WTC11 (cell line): ENCODE measurements at places on chromosomes 7 and 10.

DNA sequence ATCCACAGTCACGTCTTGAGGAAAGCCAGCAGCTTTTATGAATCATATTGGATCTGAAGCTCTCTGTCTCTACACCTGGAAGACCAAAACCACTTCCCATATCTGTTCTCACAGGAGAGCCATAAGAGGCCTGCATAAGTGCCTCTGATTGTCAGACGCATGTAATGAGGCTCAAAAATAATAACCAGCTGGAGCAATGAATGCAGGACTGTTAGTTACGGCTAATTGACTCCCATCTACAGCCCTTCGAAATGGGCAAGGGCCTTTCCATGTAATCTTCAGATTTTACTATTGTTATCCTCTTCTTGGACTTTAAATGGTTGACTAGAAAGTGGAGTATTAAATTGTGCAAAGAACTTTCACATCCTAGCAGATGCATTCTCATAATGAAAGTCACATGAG lies 4.4 kb upstream of the SEMA3C start:
- no peak for DNase-seq

DNA sequence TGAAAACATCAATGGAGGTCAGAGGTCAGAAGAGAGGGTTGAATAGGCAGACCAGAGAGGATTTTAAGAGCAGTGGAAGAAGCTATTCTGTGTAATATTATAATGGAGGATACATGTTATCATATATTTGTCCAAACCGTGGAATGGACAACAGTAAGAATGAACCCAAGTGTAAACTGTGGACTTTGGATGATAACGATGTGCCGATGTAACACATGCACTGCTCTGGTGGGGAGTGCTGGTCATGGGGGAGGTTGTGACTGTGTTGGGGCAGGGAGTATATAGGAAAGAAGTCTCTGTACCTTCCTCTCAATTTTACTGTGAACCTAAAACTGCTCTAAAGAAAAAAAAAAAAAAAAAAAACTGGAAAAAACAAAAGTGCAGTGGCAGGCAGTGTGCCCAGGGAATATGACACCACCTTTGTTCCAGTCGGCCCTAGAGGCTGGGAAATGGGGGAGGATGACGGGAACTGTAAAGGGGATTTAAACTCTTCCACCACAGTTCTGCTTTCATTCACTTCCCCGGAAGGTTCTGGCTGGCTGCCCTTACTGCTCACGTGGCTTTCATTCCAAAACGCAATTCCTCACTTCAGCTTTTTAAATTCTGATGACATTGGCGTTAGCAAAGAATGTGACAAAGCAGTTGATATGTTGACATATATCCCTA lies 113.7 kb upstream of the ANKRD1 start:
- no peak for DNase-seq

- DNase-seq, result no peak
Observed at GRCh38 chr7:123797673-123798531, 47.1 kb upstream of the HYAL4 start.

GRCh38 chr10:80464557-80465450 lies 10.7 kb downstream of the TSPAN14 start:
- DNase-seq, result peak; percentile 71

GRCh38 chr7:140691376-140692045 lies 5.0 kb upstream of the NDUFB2 start:
- peak; percentile 46 for DNase-seq

DNA sequence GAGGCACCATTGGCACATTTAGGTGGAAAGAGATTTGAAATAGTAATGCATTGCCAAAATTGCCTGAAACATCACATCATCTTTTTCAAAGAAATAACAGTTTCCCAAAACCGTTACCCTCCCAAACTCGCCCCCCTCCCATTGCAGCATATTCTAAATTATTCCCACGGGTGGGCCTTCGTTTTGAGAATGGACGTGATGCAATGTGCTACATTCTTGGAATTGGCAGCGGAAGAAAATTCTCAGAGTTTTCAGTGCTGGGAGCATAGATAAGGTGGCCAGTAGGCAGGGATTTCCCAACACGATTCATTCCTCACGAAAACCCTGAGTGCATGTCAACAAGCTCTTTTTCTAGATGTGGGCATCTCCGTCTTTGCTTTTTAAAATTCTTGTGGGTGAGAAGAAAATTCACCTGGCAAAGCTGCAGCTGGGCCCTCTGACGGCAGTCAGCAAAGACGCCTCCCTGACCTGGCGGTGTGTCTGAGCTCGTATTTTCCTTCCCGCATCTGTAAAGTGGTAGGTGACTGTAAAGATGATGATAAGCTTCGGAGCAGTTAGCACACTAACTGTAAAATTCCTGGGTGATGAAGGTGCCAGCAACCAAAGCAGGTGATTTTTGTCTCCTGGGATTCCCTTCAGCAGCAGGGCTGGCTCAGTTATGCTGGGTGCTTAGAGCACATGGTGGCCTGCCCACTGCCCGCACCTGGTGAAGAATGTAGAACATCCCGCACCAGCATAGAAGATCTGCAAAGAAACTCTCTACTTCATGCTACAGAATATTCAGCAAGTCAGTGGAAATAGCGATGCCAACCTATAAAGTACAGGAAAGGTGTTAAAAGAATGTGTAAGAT lies 141.9 kb upstream of the KLF6 start:
- DNase-seq, result no peak

DNA sequence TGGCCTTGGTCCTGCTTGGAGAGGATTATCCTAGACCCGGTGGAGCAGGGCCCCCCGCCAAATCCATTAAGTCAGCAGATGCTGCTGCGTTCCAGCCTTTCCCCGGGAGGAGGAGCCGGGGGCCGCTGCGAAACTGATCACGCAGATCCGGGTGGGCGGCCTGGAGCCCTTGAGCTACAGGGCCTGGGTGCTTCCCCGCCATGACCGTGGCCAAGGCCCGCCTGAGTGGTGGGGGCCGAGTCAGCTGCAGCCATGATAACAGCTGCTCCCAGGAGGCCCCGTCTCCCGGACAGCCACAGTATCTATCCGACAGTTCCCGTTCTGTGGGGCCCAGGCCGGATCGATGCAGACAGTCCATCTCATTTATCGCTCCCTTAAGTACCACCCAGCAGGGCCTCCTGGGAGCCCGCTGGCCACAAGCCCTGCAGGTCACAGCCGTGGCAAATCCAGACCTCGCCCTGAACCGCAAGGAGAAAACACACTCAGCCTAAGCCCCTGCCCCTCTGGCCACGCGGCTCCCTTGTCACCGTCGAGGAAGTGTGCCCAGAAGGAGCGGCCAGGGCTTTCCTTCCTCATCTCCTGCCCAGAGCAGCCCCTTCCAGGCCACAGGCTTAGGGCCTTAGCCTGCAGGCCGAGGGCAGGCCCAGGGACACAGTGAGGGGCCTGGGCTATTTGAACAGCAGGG lies 34.4 kb upstream of the SLC29A4 start:
- DNase-seq, result no peak

- no peak for DNase-seq
Observed at GRCh38 chr7:66297579-66297978, 92.4 kb downstream of the TPST1 start.

DNA sequence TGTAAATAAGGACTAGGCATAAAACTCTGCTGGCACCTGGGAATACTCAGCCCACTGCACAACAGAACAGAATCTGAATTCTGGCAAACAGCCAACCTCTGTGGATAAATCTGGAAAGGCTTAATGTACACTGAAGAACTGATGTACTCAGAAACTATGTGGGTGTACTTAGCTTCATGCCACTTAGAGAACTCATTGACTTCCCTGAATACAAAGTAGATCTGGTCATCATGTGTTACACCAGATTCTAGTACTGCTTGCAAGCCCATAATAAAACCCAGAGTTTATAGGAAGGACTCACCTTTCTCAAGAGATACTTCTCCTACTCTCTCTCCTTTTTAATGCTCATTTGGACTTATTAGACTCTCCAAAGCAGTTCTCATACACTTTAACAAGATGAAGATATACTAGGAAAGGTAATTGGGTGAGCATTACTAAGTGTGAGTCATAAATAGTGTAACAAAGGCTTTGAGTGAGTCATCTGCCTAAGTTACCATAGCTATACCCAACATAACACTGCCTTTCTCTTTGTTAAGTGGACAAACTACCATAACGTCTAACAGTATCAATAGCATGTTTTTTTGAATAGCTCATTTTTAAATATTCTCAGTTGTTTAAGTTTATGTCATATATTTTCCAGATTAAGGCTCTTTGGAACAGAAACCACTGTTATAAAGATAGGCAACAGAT lies 309.1 kb downstream of the MDFIC start:
- no peak for DNase-seq

DNA sequence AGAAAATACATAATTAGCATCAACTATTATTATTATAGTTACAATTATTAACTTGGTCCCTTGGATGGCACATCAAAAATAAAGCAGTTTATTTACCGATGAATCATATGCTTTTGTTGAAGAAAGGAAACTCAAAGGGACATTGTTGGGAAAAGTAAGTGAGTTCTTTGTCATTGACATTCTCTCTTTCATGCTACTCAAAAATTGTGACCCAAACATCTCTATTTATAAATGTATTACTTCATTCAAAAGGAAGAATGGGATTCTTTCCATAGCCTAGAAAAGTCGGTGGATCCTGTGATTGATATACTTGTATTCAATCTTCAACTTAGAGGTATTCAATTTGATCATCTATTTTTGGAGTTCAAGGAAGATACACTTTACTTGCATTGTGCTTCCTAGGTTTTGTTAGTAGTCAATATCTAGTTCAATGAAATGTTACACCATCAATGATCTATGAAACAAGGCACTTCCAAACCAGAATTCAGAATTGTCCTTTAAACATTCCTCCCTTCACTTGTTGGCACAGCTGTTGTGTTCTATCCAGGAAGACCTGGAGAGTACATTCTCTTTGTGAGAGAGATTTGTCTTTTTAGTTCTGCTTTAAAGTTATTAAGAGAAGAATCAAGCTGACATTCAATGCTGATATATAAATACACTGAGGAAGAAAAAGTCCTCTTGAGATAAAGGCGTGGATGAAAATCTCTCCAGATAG lies 235.2 kb downstream of the TMEM26 start:
- DNase-seq, result no peak

- DNase-seq, result peak; percentile 25
Observed at GRCh38 chr7:99469381-99470065, 3.2 kb upstream of the ZNF789 start.

DNA sequence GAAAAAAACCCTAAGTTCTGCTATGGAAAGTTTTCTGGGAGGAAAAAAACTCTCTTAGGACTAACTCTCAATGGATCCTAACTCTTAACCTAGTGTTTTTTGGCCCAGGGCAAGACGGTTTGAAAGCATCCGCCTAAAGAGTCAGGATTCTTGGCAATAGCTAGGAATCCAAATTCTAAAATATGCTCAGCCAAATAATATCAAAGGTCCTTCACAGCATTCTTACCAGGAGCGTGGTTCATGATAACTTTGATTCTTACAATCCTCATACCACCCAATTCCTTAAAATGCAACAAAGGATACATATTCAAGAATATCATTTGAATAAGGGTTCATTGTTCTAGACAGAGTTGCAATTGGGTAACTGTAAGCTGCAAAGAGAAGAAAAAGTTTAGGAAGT lies 21.3 kb downstream of the CPA1 start:
- DNase-seq, result no peak

DNA sequence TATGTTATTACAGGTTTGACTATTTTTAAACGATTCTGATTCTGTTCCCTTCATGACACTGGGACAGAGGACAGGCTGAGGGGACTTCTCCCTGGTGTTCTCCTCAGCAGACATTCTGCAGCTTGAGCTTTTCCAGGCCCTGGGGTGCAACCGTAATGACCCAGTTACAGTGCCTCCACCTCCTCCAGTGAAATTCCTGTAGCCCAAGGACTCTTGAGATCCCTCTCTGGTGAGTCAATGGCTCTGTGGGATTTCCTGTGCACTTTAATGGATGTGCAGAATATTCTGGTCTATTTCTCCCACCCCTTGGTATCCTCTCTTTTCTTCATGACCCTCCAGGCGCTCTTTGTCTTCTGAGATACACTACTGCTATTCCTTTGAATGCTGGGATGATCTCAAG lies 319.3 kb downstream of the INHBA start:
- DNase-seq, result no peak

GRCh38 chr10:112619556-112619955 lies 172.5 kb downstream of the VTI1A start:
- no peak for DNase-seq

DNA sequence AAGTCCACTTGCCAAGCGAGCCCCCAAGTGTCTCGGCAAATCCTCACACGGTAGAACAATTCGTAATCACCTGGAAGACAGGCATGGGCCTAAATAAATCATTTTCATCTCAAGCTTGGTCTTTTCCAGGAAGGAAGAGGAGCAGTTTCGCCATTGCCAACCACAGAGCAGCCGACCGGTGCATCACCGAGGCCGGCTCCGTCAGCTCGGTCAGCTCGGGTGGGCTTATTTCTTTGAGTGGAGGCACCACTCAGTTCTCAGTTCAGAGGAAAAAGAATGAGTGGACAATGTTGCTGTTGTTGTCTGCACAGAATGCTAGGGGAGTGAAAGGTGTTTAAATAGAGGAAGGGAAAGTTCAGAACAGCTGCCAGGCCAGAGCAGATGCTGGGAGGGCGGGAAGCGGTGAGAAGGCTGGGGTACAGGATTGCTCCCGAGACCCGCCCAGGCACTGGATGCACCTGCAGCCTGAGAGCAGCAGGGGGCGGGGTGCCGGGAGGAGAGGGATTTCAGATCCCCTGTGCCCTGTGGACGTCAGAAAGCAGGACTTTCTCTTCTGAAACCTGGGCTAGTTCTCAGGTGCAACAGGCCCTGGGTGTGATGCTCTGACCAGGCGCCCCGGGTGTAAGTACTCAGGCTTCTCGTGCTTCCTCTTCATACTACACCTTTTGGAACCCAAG lies 17.7 kb upstream of the IGFBP3 start:
- peak; percentile 74 for DNase-seq

DNA sequence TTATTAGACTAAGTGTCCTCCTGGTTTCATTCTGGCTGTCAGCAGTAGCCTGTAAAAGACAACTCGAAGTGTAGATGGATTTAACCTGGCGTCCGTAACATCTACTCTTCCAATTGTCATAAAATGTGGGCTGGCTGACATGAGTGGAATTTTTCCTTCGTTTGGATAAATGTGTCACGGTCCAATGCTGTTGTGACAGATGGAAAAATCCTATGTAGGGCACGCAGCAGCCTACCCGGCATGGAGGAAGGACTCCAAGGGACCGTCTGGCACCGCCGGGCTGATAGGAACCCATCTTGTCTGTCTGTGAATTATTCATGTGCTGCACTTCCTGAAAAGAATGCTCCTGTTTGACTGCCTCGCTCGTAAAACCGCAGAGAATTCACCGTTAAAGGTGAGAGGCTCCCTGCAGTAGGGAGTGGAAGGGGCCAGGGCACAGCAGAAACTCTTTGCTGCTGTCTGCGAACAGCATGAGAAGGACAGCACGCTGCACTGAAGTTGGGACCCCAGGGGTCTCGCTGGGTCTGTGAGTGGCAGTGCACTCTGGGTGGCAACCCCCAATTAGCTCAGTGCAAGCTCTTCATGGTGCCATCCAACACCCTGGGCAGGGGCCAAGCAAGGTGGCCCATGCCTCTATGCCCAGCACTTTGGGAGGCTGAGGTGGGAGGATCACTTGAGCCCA lies 1.6 kb upstream of the ORAI2 start:
- DNase-seq, result no peak

- DNase-seq, result no peak
Observed at GRCh38 chr7:43791665-43792064, 33.2 kb downstream of the BLVRA start.

GRCh38 chr7:128863433-128863989 lies 855 bp downstream of the ATP6V1F start:
- DNase-seq, result peak; percentile 50
